Ecto neural progenitor cell (in vitro differentiated cells): ENCODE measurements at places on chromosomes 13 and 19.

DNA sequence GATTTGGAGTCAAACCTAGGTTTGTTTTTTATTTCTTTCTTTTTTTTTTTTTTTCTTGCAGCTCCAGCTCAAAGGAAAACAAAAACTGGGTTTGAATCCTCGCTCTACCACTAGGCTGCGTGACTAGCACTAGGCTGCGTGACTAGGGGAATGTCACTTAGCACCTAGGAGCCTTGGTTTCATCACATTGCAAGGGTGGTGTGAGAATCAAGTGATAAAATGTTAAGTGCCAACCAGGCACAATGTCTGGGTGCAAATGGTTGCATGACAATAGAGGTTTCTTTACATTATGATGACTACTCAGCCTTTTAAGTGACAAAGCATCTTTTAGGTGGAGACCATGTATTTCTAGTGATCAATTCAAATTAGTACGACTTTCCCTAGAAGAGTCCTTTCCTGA lies 27.9 kb downstream of the RCBTB2 start:
- no peak for DNase-seq

- DNase-seq = no peak
These were observed 13.0 kb downstream of the ARHGEF1 start for GRCh38 chr19:41895745-41896580.

DNA sequence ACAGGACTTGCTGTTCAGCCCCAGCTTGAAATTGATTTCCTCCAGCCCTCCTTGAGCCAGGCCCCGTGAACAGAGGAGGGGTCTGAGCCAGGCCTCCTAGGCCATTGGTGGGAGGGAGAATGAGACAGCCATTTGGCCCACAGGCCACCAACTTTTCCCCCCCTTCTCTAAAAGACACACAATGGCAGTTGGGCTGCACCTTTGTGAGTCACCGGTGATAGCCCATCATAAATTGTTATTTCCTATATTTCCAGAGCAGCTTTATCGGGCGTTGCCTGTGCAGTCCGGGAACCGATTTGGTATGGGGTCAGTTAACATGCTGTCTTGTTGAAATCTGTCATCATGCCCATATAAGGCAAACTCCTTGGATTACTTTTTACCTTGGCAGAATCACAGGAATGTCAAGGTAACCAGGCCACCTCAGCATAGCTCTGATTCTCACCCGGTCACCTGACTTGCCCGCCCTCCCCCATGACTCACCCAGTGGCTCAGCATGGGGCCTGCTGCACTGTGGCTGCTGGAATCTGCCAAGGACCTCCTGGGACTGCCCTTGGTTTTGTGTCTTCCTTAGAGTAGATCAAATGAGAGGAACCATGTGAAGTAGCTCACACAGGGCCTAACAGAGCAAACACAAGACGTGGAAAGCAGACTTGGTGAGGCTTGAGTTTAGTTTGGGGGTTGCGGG lies 36.1 kb downstream of the ACTN4 start:
- no peak for DNase-seq

GRCh38 chr19:56877069-56877715 lies 36.7 kb upstream of the PEG3 start:
- DNase-seq = no peak

GRCh38 chr19:46090444-46090843 lies 34.0 kb downstream of the IGFL3 start:
- no peak for DNase-seq

- no peak for DNase-seq
These were observed 334.1 kb downstream of the NDFIP2 start for GRCh38 chr13:79815041-79815440.

GRCh38 chr13:48726711-48727110 lies 73.0 kb downstream of the CYSLTR2 start:
- no peak for DNase-seq

DNA sequence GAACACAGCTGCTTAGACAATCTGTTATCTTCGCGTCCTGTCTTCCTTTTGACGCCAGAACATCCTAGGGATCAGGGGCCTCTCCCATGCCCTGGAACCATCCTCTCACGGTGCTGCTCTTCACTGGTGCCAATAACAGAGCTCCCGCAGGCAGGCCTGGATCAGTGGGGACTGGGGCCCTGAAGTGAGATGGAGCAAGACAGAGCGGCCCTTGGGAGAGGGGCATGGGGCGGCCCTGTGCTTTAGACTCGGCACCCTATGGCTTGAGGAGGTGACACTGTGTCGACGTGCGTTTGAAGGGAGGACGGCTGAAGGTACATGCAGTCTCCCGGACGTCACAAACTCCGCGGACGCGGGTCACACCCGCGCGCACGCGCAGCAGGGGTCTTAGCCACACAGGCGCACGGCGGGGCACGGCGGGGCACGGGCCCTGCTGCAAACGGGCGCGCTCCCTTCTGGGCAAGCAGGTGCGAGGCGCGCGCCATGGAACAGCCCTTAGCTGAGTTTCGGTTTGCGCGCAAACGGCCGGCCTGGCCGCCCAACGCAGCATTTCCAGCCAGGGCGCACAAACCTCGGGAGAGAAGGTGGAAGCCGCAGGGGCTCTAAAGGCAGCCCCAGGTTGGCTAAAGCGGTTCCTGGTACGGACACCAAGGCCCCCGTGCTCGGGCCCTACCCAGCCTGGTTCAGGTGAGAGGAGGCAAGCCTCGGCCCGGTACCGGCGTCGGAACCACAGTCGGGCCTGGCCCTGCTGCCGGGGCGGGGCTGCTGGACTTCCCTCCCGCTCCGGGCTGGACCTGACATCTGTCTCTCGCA lies 16.5 kb upstream of the RNF17 start:
- peak; percentile 58 for DNase-seq

GRCh38 chr19:4575267-4576015 lies 16.0 kb upstream of the SEMA6B start:
- no peak for DNase-seq

DNA sequence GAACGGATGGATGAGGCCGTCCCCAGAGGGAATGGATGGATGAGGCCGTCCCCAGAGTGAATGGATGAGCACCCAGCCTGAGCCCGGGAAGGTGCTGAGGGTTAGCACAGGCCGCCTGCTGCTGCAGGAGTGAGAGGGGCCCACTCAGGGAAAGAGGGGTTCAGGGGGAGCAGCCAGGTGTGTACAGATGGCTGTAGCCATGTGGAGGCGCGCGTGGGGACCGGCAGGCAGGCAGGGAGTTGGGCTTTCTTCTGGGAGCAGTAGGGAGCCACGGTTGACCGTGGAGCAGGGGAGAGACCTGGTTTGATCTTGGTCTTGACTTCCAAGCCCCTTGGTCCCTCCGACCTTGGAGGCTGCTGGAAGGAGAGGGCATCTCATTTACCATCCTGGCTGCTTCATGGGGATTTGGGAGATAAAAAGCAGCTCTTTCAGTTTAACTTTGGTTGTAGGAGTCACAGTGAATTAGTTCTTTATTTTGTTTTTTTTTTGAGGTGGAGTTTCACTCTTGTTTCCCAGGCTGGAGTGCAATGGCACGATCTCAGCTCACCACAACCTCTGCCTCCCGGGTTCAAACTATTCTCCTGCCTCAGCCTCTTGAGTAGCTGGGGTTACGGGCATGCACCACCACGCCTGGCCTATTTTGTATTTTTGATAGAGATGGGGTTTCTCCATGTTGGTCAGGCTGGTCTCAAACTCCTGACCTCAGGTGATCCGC lies 24.7 kb downstream of the ARID3A start:
- no peak for DNase-seq

GRCh38 chr13:66139701-66140100 lies 1090.4 kb downstream of the PCDH9 start:
- DNase-seq = no peak

DNA sequence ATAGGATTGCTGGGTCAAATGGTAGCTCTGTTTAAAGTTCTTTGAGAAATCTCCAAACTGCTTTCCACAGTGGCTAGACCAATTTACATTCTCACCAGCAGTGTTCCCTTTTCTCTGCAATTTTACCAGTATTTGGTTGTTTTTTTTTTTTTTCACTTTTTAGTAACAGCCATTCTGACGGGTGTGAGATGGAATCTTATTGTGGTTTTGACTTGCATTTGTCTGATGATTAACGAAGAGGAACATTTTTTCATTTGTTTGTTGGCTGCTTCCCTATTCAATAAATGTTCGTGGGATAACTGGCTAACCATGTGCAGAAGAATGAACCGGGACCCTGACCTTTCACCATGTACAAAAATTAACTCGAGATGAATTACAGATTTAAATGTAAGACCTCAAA lies 31.2 kb downstream of the CYP4F2 start:
- no peak for DNase-seq

GRCh38 chr19:3151563-3152418 lies 16.0 kb downstream of the GNA15 start:
- DNase-seq = no peak

GRCh38 chr19:54364775-54365257 lies at the start of gene LAIR1:
TSS of gene LAIR1 (minus strand) at chr19:54364931. CDS start at chr19:54364804, 127 bp downstream.
- DNase-seq = no peak

DNA sequence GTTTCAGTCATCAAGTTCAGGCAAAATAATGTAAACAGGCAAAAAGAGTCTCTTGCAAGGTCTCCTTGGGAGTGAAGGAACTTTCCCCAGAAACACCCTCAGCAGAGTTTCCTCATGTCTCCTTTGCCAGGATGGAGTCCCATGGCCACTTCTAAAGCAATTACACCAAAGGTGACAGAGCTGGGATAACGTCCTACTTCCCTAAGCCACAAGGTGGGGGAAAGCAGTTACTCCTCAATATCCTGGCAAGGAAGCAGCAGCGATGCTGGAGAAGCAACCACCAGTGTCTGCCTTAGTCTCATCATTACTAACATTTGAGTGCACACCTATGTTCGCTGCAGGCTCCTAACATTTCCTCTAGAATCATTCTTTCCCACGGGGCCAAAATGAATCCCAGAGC lies 88.6 kb downstream of the UBL3 start:
- DNase-seq = no peak

GRCh38 chr13:42735010-42735409 lies 46.4 kb upstream of the FAM216B start:
- no peak for DNase-seq

DNA sequence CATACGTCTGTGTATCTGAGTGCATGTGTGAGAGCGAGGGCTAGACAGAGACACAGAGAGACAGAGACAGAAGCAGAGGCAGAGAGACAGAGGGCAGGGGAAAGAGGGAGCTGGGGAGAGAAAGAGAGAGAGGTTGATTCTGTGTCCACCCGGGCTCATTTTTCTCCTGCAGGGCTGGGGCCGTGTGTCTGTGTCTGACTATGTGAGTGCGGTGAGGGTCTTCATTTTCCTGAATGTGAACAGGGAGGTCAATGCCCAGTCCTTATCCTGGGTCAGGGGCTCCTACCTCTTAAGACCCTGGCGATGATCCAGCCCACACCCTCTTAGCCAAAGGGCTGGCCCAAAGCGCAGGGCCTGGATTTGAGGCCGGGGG lies 17.7 kb downstream of the LRRC4B start:
- DNase-seq = no peak

GRCh38 chr13:20192158-20192835 lies 441 bp downstream of the GJB2 start:
- DNase-seq = peak; percentile 64

DNA sequence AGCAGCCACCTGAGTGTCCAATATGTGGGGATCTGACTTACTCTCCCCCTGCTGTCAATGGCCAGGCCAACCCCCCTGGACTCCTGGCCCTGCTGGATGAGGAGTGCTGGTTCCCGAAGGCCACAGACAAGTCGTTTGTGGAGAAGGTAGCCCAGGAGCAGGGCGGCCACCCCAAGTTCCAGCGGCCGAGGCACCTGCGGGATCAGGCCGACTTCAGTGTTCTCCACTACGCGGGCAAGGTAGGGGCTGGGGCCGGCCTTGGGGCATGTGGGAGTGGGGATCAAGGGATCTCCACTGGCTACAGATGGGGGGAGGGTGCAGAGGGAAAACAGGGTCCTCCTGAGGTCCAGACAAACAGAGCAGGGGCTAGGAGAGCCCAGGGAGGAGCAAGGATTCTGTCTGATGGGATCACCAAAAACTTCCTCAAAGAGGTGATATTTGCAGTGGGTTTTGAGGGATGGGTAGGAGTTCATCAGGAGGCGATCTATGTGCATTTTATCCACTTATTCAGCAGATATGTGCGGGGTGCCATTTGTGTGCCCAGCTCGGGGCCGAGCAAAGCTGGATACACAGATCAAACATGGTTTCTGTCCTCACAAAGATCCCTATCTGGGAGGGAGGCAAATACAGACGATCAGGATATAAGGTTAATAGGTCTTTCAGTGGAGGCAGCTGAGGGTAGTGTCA lies 47.2 kb downstream of the MYH14 start:
- no peak for DNase-seq

DNA sequence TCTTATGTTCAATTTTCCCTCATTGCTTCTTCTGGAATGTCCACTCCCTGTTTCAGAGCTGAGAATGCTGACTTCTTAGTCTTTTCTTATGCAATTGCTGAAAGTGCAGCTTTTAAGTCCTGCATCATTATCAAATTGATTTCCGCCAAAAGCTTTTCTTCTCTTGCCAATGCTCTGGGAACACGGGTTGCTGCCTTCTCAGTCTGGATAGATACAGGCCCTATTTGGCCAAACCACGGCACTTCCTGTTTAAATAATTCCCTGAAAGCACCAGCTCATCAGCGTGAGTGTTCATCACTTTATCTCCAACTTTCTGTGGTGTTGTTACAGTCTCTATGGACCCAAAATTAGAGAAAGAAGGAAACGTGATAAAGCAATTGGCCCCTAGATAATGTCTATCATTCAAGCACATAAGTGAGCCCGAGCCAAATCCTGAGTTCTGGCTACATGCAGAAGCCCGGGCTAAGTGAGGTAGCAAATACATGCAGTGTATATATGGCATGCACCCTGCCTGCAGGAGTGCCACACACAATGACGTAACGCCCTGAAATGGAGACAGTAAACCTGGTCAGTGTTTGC lies 85.7 kb downstream of the CYSLTR2 start:
- no peak for DNase-seq

DNA sequence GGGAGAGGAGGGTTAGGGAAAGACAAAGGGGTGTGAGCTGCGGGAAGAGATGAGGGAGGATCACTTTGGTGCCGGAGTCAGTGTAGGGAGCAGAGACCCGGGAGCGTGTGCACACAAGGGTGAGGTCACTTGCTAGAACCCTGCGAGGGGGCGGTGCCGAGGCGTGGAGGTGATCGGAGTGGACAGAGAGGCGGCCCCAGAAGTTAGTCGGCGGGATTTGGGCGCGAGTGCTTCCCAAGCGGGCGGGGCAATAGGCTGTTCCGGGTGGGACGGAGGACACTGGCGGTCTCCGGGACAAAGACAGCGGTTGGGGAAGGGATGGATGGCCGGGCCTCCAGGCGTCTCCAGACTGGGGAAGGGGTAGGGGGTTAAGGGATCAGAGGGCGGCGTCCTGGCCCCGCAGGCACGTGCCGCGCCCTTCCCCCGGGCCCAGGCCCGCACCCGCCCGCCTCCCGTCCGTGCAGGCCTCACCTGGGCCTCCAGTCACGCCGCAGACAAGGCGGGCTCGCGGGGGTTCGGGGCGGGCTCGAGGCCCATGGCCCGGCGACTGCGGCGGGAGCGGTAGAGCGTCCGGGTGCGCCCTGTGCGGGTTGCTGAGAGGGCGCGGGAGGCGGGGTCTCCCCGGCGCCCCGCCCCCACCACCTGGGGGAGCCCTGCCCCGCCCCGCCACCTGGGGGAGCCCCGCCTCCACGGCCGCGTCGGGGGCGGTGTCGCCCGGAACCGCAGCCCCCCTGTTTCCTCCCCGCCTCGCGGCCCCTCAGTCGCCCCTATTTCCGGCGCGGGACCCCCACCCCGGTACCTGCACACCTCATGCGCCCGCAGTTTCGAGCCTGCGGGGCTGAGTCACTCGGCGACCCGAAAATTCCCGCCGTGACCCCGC lies at the start of gene LPAR2:
Gene LPAR2 (minus strand): TSS at position 600 of the 880 bp plus-strand sequence. CDS start 945 bp downstream, outside the sequence.
- DNase-seq = peak; percentile 75

- no peak for DNase-seq
These were observed 30.1 kb downstream of the DNAJC3 start for GRCh38 chr13:95707035-95707434.
